ENCODE measurements at places on chromosomes 5 and 9. TPM values are rescaled to one million over a fixed set of nuclear protein-coding genes. Genes with fewer than 3 reads are reported as not detected.

OGN gene
- 130 TPM for polyA plus RNA-seq

LMX1B gene
- polyA plus RNA-seq = not detected

PCDHGB7 gene
- polyA plus RNA-seq = 8.0 TPM

EIF4E1B gene
- 0.61 TPM for polyA plus RNA-seq

TXNDC15 gene
- polyA plus RNA-seq = 150 TPM

TERT gene
- not detected for polyA plus RNA-seq

FCN1 gene
- 1.4 TPM for polyA plus RNA-seq

DNAH5 gene
- polyA plus RNA-seq = 0.05 TPM
